ENCODE measurements at places on chromosomes 5 and 9.

DNA sequence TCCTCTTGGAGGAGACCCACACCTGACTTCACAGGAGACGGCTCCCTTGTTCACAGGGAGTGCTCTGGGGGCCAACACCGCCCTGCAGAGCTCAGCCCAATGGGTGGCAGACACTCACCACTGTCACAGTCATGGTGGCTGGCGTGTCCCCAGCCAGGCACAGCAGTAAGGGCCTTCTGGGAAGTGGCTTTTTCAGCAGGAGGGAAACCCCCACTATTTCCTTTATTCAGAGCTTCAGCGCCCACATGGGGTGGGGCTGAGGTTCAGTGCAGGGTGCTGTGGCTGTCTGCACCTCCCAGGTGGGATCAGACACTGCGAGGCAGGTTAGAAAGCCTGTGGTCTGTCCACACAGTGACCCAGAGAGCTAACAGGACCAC lies 3.6 kb upstream of the SNAPC4 start:
- DNase-seq, result no peak

GRCh38 chr9:5375790-5376477 lies 36.3 kb upstream of the RLN1 start:
- DNase-seq, result no peak

DNA sequence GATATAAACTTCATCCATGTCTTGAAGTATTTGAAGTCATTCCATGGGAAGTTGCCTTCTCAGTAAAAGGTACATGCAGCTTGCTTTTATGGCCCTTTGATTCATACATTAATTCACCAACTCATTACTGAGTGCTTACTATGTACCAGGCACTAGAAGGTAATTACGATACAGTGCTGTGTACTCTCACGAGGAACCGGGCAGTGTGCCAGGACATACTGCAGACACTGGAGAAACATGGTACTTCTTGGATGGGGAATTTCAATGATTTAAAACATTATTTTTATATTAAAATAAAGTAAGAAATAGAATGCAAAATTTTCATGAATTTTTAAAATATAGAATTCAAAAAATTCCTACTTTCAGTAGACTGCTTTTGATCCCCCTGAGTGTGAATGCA lies 71.4 kb upstream of the WDR41 start:
- peak; percentile 57 for DNase-seq

DNA sequence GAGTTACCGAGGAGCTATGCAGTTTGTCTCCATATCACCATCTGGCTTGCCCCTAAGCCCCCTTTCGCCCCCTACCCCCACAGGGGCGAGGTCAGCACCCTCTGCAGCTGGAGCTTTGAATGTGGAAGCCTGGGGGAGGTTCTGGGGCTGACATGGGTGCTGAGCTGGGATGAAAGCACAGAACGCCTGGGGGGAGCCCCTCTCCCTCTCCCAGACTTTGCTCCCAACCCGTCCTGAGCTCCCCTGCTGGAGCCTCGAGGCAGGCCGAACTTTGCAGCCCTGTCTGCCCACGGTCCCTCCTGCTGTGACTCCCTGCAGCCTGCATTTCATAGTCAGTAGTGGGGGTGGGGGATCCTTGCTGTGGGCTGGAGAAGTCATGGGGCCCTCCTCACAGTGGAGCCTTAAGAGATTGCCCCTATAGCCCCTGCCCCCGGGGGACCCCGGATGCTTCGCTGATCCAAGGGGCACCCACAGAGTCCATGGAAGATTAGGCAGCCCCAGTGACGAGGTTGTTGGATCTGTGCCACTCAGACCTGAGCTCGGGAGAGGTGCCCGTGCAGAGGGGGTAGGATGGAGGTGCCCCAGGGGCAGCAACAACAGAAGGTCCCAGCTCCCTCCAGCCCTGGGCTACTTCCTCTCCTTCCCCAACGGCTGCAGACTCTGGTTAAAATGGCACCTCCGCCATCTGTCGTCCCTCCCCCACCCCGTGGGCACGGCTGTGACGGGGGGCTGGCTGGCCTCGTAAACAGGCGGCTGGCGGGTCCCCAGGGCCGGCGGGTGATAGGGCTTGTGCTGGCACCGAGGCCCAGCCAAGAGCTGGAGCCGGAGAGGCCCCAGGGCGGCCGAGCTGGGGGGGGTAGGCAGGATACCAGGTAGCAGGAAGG lies 162.0 kb downstream of the C9orf50 start:
- no peak for DNase-seq

All from NCI-H345 (cell line).